Suprapubic skin (tissue), 4 donors: ENCODE measurements at places on chromosomes 5 and 9.
A peak's percentile ranks its signal among the peaks of the same experiment; 100 is the strongest.

DNA sequence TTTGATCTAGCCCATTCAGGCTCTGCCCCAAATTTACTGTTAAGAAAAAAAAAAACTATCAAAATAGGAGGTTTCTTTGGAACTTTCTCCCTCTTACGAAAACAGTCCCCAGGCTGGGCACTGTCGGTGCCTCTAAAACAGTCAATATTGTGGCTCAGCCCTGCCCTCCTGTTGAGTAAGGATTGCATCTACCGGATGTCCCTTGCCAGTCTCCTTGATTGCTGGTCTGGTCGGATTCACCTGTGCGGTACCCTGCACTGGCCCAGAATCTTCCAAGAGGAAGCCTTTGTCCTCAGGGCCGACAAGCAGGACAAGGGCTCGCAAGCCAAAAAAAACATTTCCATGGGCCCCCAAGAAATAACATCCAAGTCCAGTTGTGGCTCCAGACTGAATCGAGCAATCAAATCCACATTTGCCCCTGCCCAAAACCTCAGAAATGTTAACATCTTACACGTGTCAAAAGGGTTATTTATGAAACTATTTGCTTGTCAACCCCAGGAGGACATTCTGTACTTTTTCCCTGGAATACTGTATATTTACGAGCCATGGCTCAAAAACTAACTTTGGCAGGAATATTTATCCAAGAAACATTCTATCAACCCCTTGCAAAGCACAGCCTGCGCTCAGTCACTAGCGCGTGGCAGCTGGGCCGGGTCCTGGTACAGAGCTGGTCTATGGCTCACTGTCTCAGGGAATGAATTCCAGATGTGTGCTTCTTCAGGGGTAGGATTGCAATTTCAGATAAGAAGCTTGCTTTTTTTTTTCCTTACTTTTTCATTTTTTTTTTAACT is 129.2 kb upstream of the ADRA1B start:
- no peaks in the 10 kb centered on the region for H3K27me3 ChIP-seq
- H3K36me3 ChIP-seq: no peaks in the 10 kb centered on the region
- H3K4me3 ChIP-seq: no peak overlapping the region
- peaks cover 16% of the 10 kb centered on the region for H3K4me1 ChIP-seq
- DNase-seq: peak; percentile 88

DNA sequence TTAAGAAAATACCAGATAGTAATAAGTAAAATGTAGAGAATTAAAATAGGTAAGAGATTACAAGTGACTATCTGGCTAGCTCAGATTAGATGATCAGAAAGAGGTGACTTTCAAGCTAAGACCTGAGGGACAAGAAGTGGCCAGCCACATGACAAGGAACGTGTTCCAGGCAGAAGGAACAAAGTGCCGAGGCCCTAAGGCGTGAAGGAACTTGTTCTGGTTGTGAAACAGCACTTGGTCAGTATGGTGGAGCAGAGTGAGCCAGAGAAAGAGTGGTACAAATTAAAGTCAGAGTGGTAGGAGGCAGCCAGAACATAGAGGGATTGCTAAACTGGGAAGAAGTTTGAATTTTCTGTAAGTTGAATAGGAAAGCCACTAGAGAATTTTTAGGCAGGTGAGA is 73.6 kb downstream of the ADRB2 start:
- peaks cover 10% of the 10 kb centered on the region for H3K4me1 ChIP-seq
- H3K27ac ChIP-seq: no peak overlapping the region
- DNase-seq: no peak
- H3K36me3 ChIP-seq: no peaks in the 10 kb centered on the region

DNA sequence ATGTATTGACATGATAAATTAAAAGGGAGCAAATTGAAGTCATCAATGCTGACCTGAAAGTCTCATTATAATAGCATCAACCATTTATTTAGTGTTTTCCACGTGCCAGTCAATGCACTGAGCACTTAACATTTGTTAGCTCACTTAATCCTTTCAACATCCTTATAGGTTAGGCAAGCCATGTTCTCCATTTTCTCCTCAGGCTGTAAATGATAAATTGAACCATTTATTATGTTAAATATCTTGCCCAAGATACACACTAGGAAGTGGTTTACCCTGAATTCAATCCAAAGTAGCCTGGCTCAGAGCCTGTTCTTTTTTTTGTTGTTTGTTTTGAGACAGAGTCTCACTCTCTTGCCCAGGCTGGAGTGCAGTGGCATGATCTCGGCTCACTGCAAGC is 25.0 kb upstream of the SNX2 start:
- H3K36me3 ChIP-seq: no peaks in the 10 kb centered on the region
- no peaks in the 10 kb centered on the region for H3K4me1 ChIP-seq
- peaks cover 4% of the 10 kb centered on the region for H3K27me3 ChIP-seq
- no peak overlapping the region for H3K27ac ChIP-seq
- no peak for DNase-seq

DNA sequence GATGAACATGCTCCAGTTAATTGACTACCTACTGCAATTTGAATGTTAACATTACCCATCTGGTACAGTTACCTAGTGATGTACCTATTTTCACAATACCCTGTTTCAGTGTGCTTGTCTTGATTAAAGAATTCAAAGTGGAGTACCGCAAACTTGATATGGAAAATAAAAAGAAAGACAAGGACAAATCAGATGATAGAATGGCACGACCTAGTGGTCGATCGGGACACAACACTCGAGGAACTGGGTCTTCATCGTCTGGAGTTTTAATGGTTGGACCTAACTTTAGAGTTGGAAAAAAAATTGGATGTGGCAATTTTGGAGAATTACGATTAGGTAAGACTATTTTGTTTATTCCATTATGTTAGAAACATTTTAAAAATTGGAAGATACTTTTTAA is 33.5 kb downstream of the CSNK1G3 start:
- no peaks in the 10 kb centered on the region for H3K4me1 ChIP-seq
- H3K4me3 ChIP-seq: no peak overlapping the region
- H3K36me3 ChIP-seq: no peaks in the 10 kb centered on the region
- DNase-seq: no peak
- no peak overlapping the region for H3K27ac ChIP-seq

DNA sequence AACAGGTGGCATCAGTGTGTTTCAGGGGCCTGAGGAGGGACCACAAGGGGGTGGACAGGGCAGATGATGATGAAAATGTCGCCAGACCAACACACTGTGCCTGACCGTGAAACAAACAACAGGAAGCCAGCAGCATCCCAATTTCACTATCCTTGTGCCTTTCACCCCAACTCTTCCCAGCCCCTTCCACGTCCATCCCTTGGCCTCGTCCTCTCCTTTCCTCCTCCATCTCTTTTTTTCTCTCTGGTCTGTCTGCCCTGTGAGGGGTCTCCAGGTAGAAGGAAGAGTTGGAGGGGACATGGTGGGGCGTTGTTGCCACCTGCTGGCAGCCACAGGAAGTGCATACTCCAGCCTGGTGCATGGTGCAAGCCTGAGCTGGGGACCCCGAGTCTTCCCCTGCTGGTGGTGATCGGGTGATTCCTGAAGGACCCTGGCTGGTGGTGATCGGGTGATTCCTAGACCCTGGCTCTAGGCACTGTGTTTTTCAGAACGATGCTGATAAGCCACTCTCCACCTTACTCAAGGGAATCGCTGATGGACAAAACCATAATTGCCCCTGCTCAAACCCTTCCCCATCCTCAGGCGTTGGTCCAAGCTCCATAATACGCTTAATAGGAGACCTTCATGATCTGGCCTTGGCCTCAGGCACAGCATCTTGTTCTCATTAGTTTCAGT is 21.7 kb upstream of the NSD1 start:
- no peaks in the 10 kb centered on the region for H3K36me3 ChIP-seq
- peaks cover 9% of the 10 kb centered on the region for H3K4me1 ChIP-seq
- H3K27me3 ChIP-seq: no peaks in the 10 kb centered on the region
- no peak for DNase-seq
- no peak overlapping the region for H3K27ac ChIP-seq
- no peak overlapping the region for H3K4me3 ChIP-seq

- no peaks in the 10 kb centered on the region for H3K27me3 ChIP-seq
- no peak for DNase-seq
- no peak overlapping the region for H3K27ac ChIP-seq
- no peaks in the 10 kb centered on the region for H3K4me1 ChIP-seq
Measured at GRCh38 chr9:268616-269015, 54.0 kb downstream of the DOCK8 start.

DNA sequence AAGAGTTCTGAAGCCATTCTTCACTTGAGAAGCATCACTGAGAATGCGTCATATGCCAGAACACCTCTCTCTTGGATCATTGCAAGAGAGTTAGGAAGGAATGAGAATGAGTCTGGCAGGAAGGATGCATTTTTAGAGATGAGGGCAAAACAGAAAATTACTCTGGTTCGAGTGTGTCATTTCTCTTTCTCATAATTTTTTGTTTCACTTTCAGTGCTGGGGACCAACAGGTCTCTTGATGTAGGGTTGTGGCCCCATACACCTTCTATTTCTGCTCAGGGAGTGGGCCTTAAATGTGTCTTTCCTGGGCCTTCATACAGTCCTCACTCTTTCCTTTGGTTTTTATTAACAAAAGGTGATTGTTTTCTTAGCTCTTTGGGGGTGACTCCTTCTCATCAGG is 302.4 kb downstream of the NR3C1 start:
- H3K36me3 ChIP-seq: no peaks in the 10 kb centered on the region
- no peak overlapping the region for H3K27ac ChIP-seq
- no peak for DNase-seq

- H3K36me3 ChIP-seq: no peaks in the 10 kb centered on the region
- no peak overlapping the region for H3K27ac ChIP-seq
- no peaks in the 10 kb centered on the region for H3K4me1 ChIP-seq
Measured at GRCh38 chr5:10138395-10139057, 111.2 kb downstream of the ATPSCKMT start.

GRCh38 chr5:77651343-77651742 is 12.8 kb upstream of the OTP start:
- DNase-seq: no peak
- no peaks in the 10 kb centered on the region for H3K36me3 ChIP-seq
- H3K27ac ChIP-seq: no peak overlapping the region
- H3K4me3 ChIP-seq: no peak overlapping the region

- no peaks in the 10 kb centered on the region for H3K36me3 ChIP-seq
- DNase-seq: no peak
- no peaks in the 10 kb centered on the region for H3K4me1 ChIP-seq
Measured at GRCh38 chr5:35117967-35118366, 70.2 kb upstream of the AGXT2 start.

- H3K36me3 ChIP-seq: peaks cover 93% of the 10 kb centered on the region
- H3K4me3 ChIP-seq: no peak overlapping the region
- peak; percentile 88 for DNase-seq
- H3K27me3 ChIP-seq: no peaks in the 10 kb centered on the region
- no peak overlapping the region for H3K27ac ChIP-seq
Measured at GRCh38 chr5:151051066-151051930, 29.5 kb downstream of the TNIP1 start.

GRCh38 chr9:6051511-6051950 is 36.1 kb upstream of the RANBP6 start:
- peaks cover 4% of the 10 kb centered on the region for H3K4me1 ChIP-seq
- H3K4me3 ChIP-seq: no peak overlapping the region
- no peak overlapping the region for H3K27ac ChIP-seq
- no peak for DNase-seq
- H3K27me3 ChIP-seq: peaks cover 9% of the 10 kb centered on the region

DNA sequence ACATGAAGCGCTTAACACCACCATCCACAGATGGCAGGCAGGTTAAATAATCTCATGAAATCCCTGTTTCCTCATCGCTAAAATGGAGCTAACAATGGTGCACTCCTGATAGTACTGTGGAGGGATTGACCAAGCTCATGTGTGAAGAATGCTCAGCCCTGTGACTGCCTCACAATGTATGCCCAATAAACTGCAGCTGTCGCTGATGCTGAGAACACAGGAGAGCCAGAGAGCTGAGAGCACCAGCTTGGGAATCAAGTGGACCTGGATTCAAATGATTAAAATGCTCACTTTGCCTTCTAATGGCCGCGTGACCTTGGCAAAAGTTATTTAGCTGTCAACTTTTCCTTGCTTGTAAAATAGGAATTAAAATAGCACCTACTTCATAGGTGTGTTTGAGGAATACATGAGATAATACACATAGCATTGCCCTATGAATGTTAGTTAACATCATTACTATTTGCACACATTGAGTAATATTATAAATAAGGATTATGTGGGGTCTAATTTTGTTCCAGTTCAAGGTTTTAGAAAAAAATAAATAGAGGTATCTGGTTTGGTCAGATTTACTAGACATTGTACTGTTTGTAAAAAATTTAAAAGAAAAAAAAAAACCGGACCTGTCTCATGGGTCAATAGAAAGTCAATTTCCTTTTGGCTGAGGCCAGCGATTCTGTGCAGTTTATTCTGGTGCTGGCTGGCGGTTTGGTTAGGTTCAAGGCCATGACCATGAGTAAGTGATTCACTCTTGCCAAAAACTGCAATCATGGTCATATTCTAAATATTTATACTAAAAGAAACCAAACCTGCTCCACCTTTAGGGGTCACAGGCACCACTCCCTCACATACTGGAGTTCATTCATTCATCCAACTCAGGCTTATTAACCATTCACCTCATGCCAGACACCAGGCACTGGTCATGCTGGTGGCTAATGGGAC is 101.3 kb downstream of the SH3TC2 start:
- no peak for DNase-seq
- H3K36me3 ChIP-seq: no peaks in the 10 kb centered on the region
- no peak overlapping the region for H3K4me3 ChIP-seq
- H3K27me3 ChIP-seq: no peaks in the 10 kb centered on the region

GRCh38 chr5:31638345-31638744 is 586 bp upstream of the PDZD2 start:
- no peak overlapping the region for H3K27ac ChIP-seq
- H3K4me1 ChIP-seq: peaks cover 17% of the 10 kb centered on the region
- H3K4me3 ChIP-seq: peak overlapping the region; percentile 66
- peaks cover 8% of the 10 kb centered on the region for H3K27me3 ChIP-seq
- H3K36me3 ChIP-seq: no peaks in the 10 kb centered on the region

DNA sequence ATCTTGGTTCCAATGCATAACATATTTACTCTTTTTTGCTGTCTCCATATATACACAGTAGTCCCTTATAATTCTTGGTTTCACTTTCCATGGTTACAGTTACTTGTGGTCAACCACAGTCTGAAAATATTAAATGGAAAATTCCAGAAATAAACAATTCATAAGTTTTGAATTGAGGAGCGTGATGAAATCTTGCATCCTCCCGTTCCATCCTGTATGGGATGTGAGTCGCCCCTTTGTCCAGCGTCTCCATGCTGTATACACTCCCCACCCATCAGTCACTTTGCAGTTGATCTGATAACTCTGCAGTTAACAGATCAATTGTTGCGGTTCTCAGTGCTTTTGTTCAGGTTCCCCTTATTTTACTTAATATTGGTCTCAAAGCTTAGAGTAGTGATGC is 11.5 kb upstream of the FAF2 start:
- H3K4me3 ChIP-seq: no peak overlapping the region
- H3K36me3 ChIP-seq: no peaks in the 10 kb centered on the region
- DNase-seq: no peak
- no peak overlapping the region for H3K27ac ChIP-seq

GRCh38 chr9:134517069-134517680 is 124.4 kb upstream of the COL5A1 start:
- H3K4me1 ChIP-seq: no peaks in the 10 kb centered on the region
- H3K27ac ChIP-seq: no peak overlapping the region
- peak; percentile 61 for DNase-seq
- no peak overlapping the region for H3K4me3 ChIP-seq
